H54 (cell line): ENCODE measurements at places on chromosomes 11 and 22.

DNA sequence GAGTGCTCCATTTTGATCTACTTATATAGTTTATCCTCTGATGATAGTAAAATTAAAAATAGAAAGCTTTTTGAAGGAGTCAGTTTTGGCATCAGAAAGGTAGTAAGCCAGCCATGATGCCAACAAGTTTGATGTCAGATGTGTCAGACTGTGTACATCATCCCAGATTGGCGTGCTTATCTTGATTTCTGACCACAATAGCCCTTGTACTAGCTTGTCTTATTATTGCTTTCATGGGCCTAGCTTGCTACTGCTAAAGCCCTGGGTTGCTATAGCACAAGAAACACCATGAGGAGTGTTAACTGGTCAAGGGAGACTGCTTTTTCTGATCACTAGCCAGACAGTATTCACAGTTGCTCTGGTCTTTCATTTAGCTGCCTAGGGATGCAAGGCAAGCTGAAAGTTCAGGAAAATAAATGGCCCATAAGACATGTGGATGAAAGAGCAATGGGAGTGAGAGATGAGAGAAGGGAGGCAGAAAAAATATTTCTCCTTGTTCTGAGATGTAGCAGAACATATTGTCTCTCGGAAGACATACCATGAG, 1038.5 kb downstream of the JRKL start:
- DNase-seq = no peak

GRCh38 chr22:46619830-46620501, at the start of gene GRAMD4:
GRAMD4 (plus strand) TSS chr22:46620386; CDS start chr22:46626800, 6,414 bp downstream.
- DNase-seq = no peak

GRCh38 chr11:126711977-126712625, 288.5 kb downstream of the KIRREL3 start:
- no peak for DNase-seq

DNA sequence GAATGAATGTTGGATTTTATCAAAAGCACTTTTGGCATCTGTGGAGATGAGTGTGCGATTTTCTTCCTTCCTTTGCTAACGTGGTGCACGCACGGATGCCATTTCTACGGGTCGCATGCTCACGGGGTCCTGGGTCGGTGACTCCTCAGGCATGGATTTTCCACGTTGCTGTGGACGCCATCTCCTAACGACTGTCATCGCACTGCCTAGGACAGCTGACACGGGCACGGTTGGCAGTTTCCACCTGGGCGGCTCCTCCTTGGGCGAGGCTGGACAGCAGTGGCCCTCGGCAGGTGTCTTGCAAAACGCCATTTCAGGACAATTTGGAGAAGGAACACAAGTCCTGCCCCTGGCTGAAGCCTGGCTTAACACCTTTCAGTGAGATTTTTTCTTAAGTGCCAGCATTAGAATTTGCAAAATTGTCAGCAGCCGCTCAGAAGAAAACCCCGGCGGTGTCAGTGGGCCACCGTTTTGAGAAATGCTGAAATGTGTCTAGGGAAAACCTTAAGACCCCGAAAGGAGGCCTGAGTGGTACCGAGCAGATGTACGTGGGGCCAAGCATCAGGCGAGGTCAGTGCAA, 34.7 kb upstream of the TOLLIP start:
- no peak for DNase-seq

DNA sequence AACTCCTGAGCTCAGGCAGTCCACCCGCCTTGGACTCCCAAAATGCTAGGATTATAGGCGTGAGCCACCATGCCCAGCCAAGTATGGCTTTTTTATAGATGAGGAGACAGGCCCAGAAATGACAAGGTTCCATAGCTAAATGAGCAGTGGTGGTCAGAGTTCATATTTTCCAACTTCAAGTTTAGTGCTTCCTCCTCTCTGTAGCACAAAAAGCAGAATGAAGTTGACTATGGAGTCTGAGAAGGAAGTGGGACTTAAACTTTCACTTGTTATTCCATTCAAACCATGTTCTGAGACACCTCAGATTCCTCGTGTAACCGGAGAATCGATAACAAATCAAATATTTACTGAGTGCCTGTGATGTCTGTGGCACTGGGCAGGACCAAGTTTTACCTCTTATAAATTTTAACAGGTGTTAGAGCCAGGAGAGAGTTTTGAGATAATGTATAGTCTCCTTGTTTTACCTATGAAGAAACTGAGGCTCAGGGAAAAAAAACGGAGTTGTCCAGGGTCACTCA, 3.0 kb downstream of the LIMK2 start:
- DNase-seq = no peak

DNA sequence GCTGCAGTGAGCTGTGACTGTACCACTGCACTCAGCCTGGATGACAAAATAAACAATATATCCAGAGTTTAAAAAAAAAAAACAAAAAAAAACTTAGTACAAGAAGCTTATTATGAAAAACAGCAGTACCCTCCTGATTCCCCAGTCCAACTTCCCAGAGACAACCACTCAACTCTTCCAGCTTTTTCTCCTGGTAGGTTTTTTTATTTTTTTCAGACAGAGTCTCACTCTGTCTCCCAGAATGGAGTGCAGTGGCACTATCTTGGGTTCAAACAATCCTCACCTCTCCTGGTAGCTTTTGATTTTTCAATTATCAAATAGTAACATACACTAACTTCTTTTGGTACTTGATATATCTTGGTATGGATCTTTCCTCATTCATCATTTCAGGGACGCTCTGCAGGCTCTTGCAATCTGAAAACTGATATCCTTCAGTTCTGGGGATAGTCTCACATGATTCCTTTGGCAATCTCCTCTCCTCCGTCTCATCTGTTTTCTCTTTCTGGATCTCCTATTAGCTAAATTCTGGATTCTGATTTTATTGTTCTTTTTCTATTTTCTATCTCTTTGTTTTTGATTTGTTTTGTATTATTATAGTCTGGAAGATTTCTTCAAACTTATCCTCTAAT, 44.9 kb downstream of the ALG9 start:
- DNase-seq = no peak

- no peak for DNase-seq
These were observed 294.0 kb upstream of the CTSC start for GRCh38 chr11:88631497-88631896.

DNA sequence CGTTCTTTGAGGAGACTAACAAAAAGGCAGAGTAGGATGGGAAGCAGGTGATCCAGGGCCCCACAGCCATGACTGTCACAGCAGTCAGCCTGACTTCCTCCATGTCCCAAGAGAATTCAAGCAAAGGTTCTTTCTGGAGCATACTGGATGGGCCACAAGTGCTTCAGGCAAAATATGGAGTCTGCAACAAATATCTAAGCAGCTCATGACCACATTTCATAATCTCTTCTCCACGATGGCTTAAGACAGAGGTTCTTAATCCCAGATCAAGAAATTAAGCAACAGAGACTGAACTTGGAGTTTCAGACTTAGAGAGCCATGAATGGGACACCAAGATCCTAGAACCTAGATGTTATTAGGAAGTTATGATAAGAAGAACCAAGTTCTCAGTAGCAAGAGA, 31.6 kb downstream of the GUCY1A2 start:
- DNase-seq = no peak

DNA sequence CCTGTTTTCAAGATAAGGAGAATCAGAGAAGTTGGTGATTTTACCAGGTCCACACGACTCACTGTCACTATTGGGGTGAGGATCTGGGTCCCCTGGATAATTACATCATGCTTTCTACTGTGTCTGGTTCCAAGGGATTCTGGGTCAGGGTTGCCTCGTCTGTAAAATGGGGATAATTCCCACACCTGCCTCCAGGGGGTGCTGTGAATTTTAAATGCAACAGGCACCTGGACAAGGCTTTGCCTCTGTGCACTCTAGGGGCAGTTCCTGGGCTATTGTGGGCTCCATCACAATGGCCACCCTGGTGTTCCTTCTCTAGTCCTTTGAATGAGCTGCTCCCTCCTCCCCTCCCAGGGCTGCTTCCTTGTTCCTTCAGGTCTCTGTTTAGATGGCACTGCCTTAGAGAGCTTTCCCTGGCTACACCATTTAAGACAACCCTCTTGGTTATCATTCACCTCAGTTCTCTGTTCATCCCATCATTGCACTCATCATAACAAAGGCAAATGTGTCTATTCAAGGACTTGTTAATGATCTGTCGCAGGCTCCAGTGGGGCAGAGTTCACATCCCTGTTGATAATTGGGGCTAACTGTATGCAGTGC, 178.6 kb downstream of the MIAT start:
- DNase-seq = peak; percentile 18

- DNase-seq = no peak
These were observed 31.3 kb downstream of the TRAF6 start for GRCh38 chr11:36478700-36479329.

DNA sequence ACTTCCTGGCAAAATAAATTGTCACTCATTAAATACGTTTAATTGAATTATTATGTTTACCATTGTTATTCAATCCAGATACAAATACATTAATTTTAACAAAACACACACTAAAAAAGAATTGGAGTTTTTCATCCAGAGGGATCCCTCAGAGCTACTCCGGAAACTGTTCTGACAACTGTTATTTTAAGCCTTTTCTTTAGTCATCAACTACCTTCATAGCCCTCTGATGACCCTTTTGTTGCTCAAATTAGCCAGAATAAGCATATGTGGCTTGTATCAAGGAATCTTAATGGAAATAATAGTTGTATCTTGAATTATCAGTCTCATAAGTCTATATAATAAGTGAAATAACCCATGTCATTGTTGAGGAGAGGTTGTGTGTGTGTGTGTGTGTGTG, 405.4 kb upstream of the FAT3 start:
- DNase-seq = no peak

DNA sequence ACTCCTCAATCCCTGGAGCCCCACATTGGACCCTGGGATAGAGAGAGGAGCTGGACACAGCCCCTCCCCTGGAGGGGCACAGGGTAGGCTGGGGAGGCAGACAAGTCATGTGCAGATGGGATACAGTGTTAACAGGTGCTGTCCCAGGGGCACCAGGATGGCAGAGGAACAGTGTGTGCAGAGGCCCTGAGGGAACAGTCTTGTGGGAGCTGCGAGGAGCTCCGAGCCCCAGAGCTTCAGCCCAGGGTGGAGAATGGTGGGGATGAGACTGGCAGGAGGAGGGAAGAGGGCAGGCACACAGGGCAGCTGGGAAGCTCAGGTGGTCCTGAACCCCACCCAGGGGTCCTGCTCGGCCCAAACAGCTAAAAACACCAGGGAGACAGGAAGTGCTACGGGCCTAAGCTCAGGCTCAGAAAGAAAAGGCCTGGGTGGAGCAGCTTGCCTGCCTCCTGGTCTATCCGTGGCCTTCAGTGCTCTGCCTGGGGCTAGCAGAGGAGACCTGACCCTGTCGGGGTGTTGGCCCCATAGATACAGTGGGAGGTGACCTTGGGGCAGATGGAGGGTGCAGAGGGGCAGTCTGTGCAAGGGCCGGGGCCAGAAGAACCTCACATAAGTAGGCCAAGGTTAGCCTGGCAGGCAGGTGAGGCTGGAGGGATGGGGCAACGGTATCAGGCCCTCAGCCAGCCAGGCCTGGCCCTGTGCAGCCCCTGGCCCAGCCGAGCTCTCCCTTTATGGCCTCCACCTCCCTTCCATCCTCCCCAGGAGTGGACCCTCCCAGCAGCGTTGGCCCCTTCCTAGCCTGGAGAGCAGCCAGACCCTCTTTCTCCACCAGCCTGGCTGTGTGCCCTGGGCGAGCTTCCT, 15.4 kb downstream of the CAPN5 start:
- no peak for DNase-seq

DNA sequence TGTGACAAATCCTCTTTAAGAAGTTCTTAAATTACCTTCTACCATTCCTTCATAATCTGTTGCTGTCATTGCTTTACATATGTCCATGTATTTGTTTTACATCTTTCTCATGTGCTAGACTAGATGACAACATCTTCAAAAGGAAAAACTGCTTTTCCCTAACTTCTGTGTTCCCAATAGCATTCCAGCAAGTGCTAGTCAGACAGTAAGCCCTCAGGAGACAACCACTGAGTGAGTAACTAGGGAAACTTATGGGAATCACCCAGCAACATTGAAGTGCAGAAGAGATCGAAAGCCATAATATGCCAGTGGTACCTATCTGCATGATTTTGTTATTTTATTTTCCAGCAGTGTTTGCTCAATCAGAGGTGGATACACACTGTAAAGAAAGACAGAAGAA, 889.7 kb upstream of the API5 start:
- DNase-seq = no peak

DNA sequence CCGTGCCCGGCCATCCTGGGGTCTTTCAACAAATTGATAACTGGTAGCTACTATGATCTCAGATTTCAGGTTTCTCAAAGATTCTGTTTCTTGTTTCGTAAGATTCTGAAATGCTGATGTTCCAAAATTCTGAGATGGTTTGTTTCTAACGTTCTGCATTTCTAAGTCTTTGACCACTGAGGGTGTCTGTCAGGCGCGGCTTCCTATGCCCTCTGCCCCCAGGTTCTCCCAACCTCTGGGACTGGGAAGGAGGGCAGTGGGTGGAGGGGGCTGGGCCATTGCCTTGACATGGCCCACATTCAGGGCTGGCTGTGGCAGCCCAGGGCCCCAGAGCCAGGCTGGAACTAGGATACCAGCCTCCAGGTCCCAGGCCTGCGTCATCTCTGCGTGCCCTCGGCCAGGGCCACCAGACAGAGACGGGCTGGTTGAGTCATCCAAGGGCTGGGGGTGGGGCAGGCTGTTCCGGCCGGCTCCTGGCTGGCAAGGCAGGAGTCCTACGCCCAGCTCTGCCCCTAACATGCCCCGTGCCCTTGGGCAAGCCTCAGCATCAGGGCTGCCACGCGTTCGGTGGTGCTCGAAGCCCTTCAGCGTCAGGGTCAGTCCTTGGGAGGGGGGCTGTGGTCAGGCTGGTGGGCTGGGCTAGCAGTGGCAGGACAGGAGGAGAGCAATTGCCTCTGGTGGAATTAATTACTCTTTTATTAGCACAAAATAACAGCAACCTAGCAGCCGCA, 5.2 kb downstream of the TMEM134 start:
- DNase-seq = peak; percentile 96

DNA sequence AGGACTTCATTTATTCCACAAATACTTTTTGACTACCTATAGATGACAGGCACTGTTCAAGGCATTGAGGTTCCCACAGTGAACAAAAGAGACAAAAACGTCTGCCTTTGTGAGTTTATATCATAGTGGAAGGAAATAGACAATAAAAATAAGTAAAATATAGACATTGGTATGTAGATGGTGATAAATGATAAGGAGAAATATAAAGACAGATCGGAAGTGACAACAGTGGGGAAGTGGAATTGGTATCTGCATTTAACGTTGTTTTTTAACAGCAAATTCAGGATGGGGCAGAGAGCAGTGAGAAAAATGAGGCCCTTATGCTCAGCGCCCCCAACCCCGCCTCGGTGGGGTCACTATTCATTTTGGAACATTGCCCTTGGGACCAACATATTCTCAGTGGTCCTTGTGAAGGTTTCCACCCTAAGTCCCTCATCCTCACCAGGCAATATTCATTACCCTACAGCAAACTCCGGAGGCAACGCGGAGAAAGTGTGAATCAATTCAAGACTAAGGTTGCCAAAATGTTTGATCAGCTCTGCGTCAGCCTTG, 627 bp upstream of the PEX26 start:
- DNase-seq = no peak
